Transverse colon (tissue), 4 donors: ENCODE measurements at places on chromosomes 11 and 22. TPM values are rescaled to one million over a fixed set of nuclear protein-coding genes. Genes with fewer than 3 reads are reported as not detected.

The TBX10 gene
- 1.3 TPM for total RNA-seq

The CEND1 gene
- not detected for total RNA-seq

The IGLL1 gene
- not detected for total RNA-seq

The C22orf42 gene
- not detected for total RNA-seq

The MS4A12 gene
- total RNA-seq, result 3.8 TPM

The FGF4 gene
- total RNA-seq, result not detected

The KCTD14 gene
- total RNA-seq, result 7.5 TPM

The TMEM191B gene
- 4.2 TPM for total RNA-seq

The ATP5MG gene
- 3.8 TPM for total RNA-seq

The PIK3IP1 gene
- total RNA-seq, result 38.4 TPM

The FXYD6 gene
- 29.2 TPM for total RNA-seq

The OR6X1 gene
- total RNA-seq, result not detected

The MRGPRE gene
- total RNA-seq, result not detected

The VSIG2 gene
- 91.3 TPM for total RNA-seq

The PRRG4 gene
- total RNA-seq, result 22.4 TPM

The PARVA gene
- total RNA-seq, result 54.2 TPM

The MPPED2 gene
- total RNA-seq, result not detected
